Central memory CD8-positive, alpha-beta T cell (primary cell): ENCODE measurements at places on chromosomes 16 and 17.

DNA sequence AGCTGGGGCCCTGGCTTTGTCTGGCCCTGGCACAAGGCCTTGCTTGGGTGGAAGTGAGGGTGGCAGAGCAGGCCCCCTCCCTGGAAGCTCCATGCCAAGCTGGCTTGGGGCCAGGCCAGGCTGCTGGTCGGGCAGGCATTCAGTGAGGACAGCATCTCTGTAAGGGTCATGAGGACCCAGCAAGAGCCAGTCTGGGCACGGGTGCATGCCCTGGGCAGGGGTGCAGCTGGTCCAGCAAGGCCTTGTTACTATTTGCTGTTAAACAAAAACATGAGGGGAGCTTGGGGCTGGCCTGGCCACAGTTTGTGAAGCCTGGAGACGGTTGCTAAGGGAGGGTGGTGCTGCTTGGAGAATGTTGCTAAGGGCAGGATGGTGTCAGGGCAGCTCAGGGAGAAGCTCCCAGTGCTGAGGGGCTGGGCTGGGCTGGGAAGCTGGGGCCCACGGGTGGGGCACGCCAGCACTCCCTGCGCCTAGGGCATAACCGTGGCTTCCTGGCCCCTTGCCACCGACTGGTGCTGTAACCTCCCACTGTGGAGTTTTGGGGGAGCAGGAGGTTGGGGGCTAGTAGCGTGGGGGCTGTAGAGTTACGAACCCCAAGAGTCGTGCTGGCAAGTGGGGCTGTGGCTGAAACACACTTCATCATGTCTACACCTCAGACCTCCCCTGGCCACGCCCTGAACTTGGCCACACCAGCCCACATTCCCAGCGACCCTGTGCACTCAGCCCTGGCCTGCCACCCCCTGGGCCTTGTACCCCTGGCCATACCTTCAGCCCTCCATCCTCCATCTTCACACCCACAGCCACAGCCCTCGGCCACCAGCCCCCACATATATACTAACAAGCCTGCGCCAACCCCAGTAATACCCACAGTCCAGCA lies 1.6 kb downstream of the TPPP3 start:
- no peak for DNase-seq

- DNase-seq = peak; percentile 59
Observed at GRCh38 chr16:66604376-66605176, at the start of gene CMTM3. CMTM3 (plus strand) TSS chr16:66604704; CDS start chr16:66604806, 102 bp downstream.

DNA sequence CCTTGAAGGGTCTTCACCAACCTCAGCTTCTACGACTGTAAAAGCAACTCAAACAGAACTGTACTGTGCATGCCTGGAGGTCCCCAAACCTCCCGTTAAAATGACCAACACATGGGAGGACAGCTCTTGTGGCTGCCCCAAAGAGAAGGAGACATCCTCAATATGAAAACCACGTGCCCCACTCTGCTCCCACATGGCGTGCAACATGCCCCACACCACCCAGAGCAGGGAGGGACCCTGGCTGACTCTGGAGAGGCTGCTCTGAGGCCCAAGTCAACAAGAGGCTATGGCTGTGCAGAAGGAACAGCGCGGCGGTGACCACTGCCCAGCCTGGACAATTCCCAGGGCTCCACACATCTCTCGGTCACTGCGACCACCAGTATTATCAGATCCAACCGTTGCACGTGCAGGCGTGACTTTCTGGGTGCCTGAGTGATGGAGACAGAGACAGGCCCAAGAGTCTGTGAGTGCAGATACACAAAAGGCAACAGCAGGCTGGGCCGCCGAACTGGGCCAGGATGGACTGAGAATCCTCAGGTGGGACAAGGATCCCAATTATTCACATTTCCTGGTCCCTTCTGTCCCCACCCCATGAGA lies 1.4 kb downstream of the PLD6 start:
- DNase-seq = no peak

DNA sequence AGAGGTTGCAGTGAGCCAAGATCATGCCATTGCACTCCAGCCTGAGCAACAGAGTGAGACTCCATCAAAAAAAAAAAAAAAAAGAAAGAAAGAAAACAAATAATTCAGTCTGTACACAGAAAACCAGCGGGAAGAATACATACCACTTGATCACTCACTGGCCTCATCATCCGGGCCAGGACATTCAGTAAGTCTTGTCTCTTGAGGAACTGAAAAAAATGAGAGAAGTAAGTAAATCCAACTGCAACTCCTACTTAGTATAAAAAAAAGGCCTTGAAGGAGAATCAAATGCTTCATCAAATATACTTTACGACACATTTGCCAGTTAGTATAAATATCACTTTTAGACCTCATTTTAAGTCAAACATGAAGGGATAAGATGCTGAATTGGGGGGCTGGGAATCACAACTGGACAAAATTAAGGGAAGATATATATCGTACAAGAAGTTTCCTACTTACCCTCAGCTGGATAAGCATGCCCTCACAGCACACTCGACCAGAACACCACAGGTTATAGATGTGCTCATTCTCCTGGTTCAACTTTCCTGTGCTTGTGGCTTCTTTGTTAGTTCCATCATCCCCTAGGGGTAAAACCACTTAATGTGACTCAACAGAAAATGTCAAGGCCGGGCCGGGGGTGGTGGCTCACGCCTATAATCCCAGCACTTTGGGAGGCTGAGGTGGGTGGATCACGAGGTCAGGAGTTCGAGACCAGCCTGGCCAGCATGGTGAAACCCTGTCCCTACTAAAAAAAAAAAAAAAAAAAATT lies 12.4 kb downstream of the CCDC47 start:
- DNase-seq = no peak

DNA sequence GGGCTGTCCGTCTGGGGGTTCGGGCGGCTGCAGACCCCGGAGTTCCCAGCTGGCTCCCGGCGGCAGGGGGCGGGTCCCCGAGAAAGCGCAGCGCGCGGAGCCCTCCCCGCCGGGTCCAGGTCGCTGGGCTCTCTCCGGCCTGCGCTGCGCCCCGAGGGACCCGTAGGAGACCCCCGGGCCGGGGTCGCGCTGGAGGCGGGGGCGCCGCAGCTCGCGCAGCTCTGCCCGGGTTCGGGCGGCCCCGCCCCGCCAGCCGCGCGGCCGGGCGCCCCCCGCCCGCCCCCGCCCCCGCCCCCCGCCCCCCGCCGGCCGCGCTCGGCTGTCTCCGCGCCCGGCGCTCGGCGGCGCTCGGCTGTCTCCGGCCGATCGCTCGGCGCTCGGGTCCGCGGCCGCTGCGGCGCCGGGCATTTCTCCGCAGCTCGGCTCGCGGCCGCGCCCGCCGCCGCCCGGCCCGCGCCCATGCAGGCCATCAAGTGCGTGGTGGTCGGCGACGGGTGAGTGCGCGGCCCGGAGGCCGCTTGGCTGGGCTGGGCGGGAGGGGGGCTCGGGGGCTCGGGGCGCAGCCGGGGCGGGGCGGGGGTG lies at the start of gene RAC3:
RAC3 (plus strand) TSS at position 376 of the 582 bp plus-strand sequence; CDS start at position 460, 84 bp downstream.
- no peak for DNase-seq

DNA sequence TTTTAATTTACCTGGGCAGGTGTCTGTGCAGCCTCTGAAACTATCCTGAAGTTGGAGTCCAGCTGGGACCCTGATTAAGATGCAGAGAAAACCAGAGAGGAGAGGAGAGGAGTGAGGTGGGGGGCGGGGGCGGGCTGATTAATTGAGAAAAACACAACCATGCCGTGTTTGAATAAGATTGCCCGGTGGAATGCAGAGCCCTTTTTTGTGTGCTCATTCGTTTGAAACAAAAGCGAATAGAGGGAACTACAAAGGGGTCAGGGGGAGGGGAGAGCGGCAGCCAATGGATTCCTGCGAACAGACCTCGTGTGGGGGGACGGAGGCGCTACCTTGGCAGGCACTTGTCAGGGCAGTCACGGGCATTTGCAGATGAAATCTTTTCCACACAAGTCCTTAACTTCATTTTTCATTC lies 355.8 kb downstream of the SOX9 start:
- DNase-seq = no peak

- no peak for DNase-seq
Observed at GRCh38 chr17:1271030-1271423, 783 bp downstream of the BHLHA9 start.

DNA sequence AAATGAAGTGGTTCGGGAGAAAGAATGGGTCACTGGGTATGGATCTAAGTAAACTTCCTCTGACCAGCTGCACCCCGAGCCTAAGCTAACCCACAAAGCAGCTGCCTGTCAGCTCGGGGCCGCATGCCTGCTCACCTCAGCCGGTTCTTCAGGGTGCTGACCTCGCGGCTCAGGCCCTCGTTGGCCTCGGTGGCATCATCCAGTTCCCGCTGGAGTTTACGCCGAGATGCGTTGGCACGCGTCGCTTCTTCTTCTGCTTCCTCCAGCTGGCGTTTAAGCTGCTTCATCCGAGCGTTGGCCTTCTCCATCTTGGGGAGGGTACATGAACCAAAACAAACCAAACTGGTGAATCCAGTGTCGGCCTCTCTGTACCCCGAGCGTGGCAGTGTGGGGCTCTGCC lies 41.1 kb downstream of the NDEL1 start:
- no peak for DNase-seq

DNA sequence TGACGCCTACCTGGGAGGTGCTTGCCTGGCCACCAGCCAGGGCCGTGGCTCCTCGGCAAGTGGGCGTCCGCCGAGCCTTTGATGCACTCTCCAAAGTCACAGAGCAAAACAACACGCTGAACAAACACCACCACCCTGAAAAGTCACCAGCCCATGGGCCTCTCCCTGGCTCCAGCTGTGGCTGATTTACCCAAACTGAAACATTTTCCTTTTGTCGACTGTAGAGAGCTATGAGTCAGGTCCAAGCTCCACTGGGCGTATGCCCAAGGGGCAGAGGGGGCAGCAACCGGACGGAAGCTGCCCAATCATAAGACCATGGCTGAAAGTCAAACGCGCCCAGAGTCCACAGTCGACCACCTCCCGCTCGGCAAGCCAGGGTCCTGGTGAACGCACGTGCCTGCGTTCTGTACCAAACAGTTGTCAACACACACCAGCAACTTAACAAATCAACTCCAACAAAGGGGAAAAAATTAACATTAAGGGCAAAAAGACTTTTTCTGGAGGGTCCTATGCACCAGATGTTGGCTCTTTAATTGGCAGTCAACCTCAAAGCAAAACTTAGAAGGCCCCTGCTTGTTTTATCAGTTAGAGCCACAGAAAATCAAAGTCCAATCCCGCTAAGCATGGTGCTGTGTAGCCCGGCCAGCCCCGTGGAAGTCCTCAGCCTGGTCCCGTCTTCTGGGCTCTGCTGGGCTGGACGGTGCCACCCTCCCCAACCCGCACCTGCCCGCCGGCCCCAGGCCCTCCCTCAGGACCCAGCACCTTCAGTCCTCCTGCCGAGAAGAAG lies 47.3 kb downstream of the TBC1D16 start:
- DNase-seq = no peak

DNA sequence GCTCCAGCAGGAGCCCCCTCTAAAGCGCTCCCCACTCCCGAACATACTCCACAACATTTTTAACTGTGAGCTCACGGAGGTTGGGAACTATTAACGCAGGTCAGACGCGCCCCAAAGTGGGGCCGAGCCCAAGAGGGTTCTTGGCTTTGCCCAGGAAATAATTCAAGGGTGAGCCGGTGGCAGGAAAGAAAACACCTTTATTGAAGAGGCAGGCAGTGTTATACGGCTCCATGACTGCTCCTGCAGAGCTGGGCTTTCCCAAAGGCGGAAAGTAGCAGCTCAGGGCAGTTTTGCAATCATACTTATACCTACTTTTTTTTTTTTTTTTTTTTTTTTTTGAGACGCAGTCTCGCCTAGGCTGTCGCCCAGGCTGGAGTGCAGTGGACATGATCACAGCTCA lies 6.2 kb downstream of the ADCY9 start:
- no peak for DNase-seq

GRCh38 chr17:48037036-48037837 lies at the start of gene COPZ2:
COPZ2 (minus strand) TSS chr17:48037797; CDS start chr17:48037777, 20 bp downstream.
- DNase-seq = peak; percentile 48

DNA sequence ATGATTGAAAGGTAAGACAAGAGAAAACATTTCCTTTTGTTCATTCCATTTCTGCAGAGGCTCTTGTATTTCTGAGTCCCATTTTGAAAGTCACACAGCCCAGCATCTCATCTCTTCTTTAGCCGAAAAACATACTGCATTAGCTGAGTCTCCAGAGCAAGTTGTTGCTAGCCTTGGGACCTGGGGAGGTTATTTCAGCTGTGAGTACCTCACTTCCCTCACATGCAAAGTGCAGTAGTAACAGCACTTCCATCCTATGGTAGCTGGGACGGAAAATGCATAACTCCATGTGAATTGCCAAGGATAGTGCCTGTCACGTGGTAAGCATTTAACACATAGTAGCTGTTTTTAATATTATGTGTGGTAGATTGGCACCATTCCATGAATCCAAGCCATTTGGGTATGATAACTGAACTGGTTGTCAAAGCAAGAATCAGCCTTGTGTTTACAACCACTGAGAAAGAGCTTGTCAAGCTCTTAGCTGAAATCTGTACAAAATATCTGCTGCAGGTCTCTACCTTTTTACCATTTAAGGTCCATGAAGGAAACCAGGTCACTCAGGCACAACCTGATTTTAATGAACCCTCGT lies 345.7 kb downstream of the CDH13 start:
- DNase-seq = no peak

- no peak for DNase-seq
Observed at GRCh38 chr17:27477050-27477888, 21.0 kb downstream of the KSR1 start.

DNA sequence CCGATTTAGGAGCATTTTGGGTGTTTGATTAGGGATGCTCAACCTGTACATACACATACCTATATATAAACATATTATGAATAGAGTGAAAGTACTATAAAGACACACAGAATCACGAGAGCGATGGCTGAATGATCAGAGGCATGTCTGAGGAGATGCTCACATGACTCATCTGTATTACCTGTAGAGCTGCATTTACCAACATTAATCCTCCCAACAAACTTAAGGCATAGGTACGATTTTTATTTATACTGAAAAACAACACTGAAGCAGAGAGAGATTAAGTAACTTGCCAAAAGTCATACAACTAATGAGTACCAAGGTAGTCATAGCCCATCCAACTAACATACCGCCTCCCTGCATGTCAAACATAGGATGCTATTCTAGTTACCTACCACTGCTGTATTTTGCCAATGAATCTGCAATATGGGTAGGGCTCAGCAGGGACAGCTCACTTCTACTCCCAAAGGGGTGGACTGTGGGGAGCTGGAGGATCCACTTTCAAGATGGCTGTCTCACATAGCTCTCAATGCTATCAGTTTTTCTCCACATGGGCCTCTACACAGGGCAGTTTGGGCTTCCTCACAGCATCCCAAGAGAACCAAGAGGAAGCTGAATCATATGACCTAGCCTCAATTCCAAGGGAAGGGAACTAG lies 7.3 kb downstream of the CYB5D1 start:
- DNase-seq = no peak
